ENCODE measurements at places on chromosomes 11 and 22.

GRCh38 chr22:46684706-46685105, 53.3 kb downstream of the CERK start:
- DNase-seq: no peak

DNA sequence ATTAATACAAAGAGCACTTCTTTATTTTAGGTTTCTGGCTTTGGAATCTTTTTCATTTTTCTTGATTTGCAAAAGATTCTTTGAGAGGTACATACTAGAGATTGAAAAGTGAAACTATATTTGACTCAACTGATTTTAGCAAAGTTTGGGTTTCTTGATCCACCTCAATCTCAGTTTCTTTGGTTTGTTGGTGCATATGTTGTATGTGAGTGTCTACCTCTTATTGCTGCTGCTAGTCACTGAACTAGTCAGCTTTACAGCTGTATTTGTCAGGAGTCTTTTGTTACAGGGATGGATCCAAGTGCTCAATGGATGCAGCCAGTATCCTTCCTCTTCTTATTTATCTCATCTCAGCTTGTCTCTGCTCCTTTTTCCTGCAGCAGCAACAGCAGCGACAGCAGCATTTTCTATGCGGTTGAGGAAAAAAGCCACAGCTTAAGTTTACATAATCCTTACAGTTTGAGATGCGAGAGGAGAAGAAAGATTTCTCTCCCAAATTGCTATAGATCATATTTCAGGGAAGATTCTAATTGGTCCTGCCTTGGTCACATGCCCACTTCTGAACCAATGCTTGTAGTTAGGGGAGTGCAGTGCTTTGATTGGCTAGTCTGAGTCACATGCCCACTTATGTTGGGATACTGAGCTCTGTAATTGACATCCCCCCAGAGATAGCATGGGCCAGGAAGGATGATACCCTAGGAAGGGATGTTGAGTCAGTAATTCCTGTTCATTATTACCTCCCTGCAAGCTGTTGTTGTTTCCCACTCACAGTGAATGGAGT, 10.0 kb upstream of the ZNRF3 start:
- no peak for DNase-seq

DNA sequence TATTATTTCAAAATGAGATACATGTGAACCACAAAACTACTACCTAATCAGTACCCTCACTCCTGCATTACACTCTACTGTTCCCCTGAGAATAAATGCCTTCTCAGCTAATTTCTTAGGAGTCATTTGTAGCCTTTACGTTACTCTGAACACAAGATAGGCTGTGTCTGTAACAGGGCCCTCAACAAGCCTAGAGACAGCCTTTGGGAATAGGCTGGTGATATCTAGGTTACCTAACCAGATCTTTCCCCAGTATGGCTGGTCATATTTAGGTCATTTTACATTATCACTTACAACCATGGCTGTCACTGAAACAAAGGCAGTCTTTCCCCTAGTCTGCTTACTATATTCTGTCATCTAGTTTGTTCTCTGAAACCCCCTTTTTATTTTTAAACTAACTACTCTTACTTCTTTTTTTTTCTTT, 14.2 kb downstream of the ATM start:
- DNase-seq: no peak

- no peak for DNase-seq
Observed at GRCh38 chr11:16946477-16947282, 67.5 kb downstream of the PLEKHA7 start.

- no peak for DNase-seq
Observed at GRCh38 chr11:120289426-120289825, 35.7 kb upstream of the TLCD5 start.

DNA sequence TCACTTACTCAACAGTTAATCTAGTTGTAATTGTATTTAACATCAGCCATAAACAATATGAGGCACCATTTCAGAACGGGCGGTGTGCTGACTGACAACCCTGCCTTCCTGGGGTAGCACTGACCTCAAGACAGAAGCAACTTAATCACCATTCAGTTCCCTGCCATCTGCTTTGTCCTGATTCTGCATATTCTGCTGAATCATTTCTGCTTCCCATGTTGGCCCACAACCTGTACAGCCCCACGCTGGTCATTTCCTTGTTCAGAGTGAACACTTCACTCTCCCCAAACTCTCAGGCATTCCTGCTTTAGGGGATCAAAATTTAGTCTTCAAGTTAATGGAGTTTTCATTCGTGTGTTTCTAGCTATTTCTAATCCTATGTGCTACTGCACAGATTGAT, 132.3 kb upstream of the ZBED5 start:
- no peak for DNase-seq

DNA sequence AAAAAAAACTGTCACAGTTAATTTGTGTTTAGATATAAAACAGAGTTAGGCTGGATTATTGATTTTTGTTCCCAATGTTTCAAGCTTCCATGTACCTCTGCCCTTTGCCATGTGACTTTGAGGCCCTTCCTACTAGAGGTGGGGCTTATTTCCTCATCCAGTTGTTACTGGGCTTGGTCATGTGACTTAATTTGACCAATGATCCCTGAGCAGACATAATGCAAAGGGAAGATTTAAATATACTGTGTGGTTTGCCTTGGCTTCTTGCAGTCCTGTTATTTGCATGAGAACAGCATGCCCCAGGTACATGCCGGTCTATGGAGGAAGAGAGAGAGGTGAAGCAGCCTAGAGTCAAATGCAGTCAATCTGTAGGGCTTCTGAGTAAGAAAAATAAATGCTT, 347.0 kb downstream of the MIAT start:
- no peak for DNase-seq

DNA sequence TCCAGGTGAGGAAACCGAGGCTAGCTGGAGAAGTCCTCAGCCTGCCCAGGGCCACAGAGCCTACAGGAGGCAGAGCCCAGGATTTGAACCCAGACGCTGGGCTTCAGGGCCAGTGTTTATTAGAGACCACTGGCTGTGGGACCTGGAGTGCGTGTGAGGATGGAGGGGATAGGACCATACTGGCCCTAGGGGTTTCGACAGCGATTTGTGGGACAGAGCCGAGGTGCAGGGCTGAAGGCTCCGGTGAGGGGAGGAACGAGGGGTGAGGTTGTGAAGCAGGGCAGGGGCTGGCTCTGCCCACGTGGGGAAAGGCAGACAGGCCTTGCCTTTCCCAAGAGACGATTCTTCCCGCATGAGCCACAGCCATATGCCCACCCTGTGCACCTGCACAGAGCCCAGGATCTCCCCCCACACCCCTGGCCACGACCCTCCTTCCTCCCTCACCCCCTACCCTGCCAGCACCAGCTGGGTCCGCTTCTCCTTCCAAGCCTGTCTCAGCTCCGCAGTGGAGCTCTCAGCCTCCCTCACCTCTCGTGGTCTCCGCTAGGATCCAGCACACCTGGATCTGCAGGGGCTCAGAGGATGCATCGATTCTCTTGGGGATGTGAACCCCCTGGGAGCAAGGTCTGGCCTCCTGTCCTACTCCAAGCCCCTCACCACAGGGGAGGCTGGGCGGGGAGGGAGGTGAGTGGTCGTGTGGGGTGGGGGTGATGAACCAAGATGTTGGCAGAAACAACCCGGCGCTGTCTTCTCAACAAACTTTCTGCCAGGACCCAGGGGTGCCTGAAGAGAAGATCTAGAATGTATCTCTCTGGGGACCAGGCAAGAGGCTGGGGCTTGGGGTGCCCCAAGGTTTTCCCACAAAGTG, 58.4 kb downstream of the RTL6 start:
- no peak for DNase-seq

- DNase-seq: no peak
Observed at GRCh38 chr11:23406131-23406819, 546.0 kb upstream of the CCDC179 start.

- DNase-seq: no peak
Observed at GRCh38 chr11:132231656-132232347, 861.4 kb downstream of the NTM start.

DNA sequence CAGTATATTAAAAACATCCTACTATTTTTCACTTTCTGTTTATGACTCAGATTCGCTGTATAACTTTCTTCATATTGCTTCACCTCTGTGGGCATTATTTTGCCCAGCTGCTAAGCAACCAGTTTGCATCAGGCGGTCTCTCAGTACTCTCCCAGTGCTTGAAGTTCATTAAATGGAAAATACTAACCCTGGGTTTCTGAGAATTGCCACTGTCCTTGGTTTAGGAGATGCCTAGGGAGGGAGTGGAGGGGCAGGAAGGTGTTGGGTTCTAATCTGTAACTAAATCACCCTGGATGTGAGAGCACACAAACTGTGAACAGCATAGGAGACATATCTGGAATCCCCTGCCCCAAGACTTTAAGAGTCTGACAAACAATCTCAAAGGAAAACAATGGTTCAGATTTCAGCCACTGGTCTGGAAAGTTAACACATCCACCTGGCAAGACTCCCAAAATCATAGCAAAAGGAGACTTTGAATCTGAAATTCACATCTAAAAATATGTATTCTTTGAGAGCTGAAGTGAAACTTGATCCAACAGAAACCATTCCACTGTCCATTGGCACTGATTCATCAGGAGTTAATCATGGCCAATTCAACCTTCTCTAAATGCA, 540.0 kb downstream of the SOX6 start:
- no peak for DNase-seq

DNA sequence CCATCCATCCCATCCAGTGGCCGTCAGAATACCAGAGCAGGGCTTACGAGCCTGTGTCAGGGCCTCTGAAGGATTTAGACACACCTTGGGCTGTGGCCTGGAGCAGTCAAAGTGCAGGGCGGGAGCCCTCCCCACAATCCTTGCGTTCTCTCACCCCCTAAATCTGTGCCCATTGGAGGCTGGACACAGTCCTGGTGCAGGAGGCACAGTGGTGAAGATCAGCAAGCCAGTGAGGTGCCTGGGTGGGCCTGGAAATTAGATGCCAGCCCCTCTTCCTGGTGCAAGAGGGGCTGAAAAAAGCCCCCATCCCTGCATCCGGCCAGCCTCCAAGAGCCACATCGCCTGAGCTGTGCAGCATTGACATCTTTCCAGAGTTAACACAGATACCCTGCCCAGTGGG, 1045.8 kb downstream of the TBC1D22A start:
- DNase-seq: no peak

DNA sequence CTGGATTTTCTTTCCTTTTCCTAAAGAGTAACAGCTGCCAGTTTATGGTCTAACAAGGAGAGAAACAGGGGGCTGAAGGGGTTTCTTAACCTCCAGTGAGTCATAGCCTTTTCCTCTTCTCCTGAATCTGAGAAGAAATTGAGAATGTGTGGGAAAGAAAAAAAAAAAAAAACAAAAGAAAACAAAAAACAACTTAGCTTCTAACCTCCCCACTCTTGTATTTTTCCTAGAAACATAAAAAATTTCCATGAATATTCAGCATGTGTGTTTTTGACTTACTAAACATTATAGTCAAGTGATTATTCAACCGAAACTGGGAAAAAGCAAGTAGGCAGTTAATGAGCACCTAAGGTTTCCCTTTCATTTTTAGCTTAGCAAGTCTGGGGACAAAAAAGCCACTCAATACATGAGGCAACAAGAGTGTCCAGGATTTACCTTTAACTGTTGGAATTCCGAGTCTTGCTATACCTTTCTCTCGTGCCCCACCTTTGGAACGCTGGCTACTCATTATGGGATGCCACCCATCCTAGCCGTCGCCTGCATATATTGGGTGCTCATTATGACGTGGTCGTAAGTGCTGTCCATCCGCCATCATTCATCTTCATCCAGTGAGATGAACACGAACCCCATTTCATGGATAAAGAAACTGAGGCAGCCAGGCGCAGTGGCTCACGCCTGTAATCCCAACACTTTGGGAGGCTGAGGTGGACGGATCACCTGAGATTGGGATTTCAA, 2.4 kb downstream of the ASPHD2 start:
- no peak for DNase-seq

DNA sequence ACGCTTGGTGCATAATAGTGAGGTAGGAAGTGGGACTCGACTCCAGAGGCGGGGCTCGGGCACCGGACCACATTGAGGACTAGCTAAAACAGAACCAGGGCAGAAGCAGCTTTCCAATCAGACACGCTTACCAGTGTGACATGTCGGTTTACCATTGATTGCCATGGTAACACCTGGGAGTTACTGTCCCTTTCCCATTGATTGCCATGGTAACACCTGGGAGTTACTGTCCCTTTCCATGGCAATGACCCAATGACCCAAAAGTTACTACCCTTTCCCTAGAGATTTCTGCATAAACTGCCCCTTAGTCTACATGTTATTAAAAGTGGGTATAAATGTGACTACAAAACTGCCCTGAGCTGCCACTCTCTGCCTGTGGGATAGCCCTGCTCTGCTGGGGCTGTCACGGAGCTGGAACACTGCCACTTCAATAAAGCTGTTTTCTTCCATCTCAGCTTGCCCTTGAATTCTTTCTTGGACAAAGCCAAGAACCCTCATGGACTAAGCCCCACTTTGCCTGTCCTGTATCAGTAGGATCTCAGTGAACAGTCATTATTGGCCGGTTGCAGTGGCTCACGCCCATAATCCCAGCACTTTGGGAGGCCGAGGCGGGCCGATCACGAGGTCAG, 77.4 kb upstream of the CRYBB3 start:
- no peak for DNase-seq

DNA sequence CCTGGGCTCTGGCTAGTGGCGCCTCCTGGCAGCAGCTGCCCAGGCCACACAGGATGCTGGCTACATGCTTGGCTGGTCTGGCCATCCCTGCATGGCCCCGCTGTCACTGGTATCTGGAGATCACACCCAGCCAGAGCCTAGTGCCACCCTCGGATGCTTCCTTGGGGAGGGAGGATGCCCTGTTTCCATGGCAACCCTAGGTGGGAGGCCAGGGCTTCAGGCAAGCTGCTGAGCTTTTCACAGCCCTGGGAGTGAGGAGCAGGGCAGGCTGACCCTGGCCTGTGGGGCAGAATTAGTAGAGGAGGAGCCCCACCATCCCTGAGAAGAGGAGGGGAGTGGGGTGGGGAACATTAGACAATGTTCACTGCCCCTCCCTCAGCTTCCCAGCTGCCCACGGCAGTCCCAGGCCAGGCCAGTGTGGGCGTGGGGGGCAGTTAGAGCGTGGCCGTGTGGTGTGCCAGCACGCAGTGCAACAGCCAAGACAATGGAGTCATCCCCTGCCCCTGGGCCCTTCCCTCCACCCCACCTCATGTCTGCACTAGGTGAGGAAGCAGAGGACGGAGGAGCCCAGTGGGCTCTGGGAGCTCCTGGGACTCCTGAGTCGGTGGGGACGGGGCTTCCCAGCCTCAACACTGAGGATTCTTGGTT, 50.4 kb downstream of the PARVB start:
- no peak for DNase-seq

DNA sequence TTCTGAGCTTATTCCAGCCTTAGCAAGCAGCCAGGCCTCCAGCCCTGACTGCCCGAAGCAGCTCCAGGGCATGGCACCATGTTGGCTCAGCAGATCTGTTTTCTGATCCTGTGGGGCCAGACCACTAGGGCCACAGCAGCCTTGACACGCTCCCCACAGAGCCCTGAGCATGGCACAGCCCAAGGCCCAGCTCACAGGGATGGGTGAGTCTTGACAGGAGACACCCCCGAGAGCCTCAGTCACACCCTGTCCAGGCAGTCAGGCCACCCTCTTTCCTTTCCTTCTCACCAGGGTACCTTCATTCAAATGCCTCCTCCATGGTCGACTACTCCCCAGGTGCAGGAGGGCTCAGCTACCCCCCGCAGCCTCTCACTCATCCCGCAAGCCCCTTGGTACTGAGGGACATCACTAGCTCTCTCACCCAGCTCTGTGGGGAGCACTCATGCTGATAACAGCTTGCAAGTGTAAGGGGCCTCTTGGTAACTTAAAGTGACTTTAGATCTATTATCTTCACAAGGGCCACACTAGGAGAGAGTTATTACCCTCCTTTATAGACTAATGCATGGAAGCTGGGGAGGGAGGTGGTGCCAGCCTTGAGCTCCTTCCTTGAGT, 3.9 kb upstream of the CDC42BPG start:
- no peak for DNase-seq

- no peak for DNase-seq
Observed at GRCh38 chr11:2955906-2956476, 26.8 kb upstream of the PHLDA2 start.

Data from activated naive CD4-positive, alpha-beta T cell (primary cell).